ENCODE measurements at places on chromosomes 16 and 17.

DNA sequence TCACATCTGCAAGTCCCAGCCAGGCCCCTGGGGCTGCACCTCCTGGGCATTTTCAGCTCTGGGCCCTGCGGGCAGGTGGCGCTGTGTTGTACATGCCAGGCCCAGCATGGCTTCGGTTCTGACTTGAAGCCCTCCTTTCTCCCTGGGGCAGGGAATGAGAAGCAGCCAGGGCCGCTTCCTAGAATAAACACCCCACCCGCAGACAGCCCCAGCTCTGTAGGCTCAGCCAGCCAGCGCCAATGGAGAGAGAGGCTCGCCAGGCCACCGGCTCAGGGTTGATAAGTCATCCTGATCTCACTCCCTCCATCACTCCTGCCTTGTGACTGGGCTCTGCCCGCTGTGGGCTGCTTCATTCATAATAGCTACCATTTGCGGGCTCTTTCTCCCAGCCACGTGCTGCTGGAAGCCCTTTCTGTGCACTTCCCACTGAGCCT lies 6.0 kb upstream of the GLIS2 start:
- peak; percentile 3 for DNase-seq

DNA sequence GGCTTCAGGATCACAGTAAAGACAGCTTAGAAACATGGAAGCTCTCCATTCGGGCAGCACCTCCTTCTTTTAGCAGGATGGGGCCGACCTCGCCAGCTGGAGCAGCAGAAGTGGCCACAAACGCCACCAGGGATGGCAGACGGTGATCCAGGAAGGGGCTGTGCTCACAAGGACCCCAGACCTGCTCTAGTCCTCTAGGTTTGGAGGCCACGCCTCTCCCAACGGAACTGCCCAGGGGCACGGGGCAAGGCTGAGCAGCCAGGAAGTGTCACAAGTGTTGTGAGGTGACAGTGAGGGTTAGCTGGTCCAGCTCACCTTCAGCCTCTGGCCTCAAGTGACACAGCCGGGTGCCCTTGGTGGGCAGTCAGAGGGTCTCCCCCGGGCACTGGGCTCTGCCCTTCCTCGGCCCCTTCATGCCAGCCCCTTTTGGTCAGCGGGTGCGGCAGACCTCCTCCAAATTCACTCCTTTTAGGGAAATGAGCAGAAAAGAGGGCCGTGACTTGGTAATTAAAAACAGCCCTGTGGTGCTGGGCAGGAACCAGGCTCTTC lies 20.4 kb downstream of the CEP295NL start:
- no peak for DNase-seq

GRCh38 chr16:25799816-25800215 lies 108.1 kb downstream of the HS3ST4 start:
- no peak for DNase-seq

DNA sequence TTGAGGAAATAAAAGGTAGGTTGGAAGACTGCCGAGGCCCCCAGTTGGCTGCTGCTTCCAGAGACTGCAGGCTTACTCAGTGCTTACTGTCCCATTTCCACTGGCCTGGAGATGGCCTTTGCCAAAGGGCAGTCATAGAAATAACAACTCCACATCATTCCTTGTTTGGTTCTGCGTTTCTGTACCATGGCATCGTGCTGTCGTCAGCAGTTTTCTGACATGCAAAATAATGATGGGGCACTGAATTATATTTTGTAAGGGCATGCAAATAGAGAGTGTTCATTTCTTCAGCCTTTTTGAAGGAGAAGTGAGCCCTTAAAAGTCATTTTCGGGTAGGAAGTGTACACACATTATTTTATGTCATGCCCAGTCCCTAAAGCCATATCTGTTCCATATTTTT lies 88.9 kb downstream of the RBFOX1 start:
- DNase-seq: no peak

GRCh38 chr17:75239214-75239613 lies 22.2 kb downstream of the GGA3 start:
- DNase-seq: no peak

DNA sequence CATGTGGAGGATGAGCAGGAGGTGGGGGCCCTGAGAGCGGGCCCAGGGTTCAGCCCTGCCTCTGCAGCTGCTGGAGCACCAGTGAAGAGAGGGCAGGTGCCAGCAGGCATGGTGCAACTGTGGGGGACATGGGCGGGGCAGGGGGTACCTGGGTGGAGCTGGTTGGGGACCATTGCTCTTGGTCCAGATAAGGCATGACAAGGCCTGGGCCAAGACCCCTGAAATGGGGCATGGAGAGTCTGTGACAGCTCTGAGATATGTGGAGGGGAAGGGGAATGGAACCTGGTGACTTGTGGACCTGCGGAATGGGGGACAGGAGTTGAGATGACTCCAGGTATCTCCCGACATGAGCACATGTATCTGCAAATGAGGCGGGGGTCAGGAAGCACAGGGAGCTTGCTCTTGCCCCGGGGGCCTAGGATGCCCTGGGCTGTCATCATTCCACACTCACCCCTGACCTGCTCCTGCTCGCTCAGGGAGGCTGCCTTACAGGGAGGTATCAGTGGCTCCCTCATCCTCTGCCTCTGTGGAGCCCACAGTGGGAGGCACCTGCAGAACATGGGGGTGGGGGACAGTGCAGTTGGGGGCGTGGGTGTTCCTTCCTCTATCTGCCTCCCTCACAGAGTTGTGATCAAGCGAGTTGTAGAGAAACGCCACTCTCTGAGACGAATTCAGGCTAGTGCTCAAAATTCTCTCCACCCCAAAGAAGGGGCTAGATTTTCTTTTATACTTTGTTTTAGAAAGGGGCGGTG lies 40.2 kb downstream of the TMEM235 start:
- no peak for DNase-seq

DNA sequence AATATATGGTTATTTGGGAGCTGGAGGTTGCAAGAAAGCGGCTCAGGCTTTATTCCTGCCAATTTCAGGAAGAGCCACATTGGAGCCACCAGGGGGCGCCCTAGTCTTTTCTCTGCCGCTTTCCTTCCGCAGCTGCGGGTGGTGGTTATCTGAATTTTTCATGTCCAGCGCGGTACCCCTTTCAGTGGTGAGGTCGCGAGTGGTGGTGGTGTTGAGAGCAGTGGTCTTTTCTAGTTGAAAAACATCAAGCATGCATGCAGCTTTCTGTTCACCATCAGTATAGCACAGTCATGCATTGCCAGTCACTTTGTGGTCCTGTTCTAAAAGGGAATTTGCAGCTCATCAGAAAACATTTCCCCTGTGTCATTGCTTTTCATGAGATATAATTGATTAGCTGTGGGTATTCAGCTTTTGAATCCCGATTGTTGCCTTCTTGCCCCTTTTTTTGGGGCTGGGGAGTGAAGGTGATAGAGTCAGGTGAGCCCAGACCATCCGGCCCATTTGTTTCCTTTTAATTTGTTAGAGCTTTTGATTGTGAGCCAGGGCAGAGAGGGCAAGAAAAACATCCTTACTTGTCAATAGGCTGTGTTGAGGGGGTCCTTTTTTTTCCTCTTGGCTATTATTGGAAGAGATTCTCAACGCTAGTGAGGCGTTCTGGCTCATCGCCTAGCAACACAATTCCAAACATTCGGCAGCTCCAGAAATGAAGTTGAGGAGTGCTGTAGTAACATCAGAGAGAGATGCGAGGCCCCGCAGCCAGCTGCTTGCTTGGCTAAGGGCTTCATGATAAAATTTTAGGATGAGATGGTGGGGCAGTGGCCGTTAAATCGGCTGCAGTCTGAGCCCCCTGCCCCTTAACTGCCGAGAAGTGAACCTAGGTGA lies 119.0 kb downstream of the SNX29 start:
- peak; percentile 52 for DNase-seq

GRCh38 chr17:51015145-51015558 lies 105.5 kb downstream of the SPAG9 start:
- DNase-seq: no peak

GRCh38 chr17:57415751-57416207 lies 159.5 kb downstream of the MSI2 start:
- no peak for DNase-seq

GRCh38 chr17:8739097-8739496 lies 5.5 kb downstream of the CCDC42 start:
- DNase-seq: no peak
